ENCODE measurements at places on chromosomes 2 and 18. TPM values are rescaled to one million over a fixed set of nuclear protein-coding genes. Genes with fewer than 3 reads are reported as not detected.

SCN1A gene
- total RNA-seq: 18.6 TPM

DNA sequence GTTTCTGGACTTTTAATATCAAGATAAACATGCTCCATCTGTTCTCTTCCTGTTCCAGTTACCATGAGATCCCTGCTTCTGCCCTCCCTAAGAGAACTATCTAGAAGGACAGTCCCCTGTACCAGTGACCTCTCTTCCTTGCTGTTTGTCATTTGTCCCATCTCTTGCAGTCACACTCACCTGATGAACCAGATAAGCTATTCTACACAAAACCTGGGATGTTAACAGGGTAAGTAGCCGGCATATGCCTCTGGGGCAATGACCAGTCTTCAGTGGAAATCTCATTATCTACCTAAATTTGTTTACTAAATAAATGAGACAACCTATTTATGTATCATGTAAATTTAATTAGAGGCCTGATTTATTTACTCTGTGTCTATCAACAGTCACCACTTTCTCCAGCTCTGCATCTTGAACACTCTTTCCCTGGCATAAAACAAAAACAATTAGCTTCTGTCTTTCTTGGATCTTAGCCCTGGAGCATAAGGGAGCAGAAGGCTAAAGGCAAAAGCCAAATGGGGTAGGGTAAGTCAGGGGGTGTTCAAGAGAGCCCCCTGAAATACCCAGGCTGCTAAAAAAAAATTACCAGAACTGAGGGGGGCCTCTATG, 337.7 kb downstream of the ALK start:
- no peaks in the 10 kb centered on the region for H3K4me1 ChIP-seq
- H3K27me3 ChIP-seq: no peaks in the 10 kb centered on the region
- H3K36me3 ChIP-seq: no peaks in the 10 kb centered on the region
- DNase-seq: no peak

GRCh38 chr2:177289824-177290628, 25.5 kb upstream of the NFE2L2 start:
- no peak for DNase-seq
- H3K36me3 ChIP-seq: no peaks in the 10 kb centered on the region

DNA sequence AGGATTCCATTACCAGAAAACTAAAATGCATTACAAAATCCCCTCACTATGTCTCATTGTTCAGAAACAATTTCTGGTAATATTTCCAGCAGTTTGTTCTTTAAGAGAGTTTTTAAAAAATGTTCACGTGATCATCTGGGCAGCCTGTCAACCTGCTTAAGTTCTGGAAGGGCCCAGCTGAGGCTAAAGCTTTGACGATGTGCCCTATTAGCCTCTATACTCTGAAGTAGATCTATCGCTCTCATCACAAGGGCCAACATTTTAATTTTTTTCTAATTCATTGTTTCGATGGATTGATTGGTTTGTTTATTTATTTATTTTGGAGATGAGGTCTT, 205.8 kb downstream of the PRKCE start:
- H3K27me3 ChIP-seq: no peaks in the 10 kb centered on the region
- H3K4me1 ChIP-seq: peaks cover 3% of the 10 kb centered on the region
- DNase-seq: no peak
- no peak overlapping the region for H3K27ac ChIP-seq

DNA sequence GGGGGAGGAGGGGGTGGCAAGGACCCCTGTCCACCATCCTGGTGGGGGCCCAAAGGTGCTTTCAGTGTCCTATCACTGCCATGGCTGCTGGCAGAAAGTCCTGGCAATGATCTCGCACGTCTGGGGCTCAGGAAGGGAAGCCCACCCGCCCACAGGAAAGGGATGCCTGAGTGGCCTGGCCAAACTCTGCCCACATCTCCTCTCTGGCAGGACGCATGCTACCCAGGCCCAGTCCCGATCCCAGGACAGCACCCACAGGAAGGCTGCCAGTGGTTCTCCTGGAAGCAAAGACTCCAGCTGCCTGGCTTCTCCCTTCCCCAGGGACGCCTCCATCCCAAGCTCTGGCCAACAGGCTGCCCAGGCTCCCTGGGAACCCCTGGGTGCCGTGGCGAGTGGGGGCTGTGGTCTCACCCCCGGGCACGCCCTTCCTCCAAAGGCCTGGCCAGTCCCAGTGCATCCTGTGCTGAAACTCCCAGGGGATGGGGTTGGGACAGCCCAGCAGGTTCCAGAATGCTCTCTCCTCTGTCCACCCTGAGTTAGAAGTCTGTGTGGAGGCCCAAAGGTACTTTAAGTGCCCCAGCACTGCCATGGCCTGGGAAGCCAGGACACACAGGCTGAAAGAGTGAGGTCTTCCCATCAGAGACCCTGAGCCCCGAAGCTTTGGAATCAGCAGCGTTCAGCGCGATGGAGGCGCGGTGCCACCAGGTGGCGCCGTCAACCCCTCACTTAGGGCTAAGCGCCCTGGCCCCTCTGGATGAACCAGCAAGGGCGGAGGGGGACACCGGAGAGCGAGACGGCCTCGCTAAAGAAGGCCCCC, 29.8 kb upstream of the TAF1B start:
- H3K4me3 ChIP-seq: no peak overlapping the region
- H3K27ac ChIP-seq: no peak overlapping the region
- DNase-seq: peak; percentile 73
- no peaks in the 10 kb centered on the region for H3K4me1 ChIP-seq
- no peaks in the 10 kb centered on the region for H3K36me3 ChIP-seq
- no peaks in the 10 kb centered on the region for H3K27me3 ChIP-seq

- no peaks in the 10 kb centered on the region for H3K4me1 ChIP-seq
- no peaks in the 10 kb centered on the region for H3K27me3 ChIP-seq
- no peak overlapping the region for H3K4me3 ChIP-seq
- H3K27ac ChIP-seq: no peak overlapping the region
- no peak for DNase-seq
Measured at GRCh38 chr18:3184275-3184963, 35.3 kb downstream of the MYOM1 start.

DNA sequence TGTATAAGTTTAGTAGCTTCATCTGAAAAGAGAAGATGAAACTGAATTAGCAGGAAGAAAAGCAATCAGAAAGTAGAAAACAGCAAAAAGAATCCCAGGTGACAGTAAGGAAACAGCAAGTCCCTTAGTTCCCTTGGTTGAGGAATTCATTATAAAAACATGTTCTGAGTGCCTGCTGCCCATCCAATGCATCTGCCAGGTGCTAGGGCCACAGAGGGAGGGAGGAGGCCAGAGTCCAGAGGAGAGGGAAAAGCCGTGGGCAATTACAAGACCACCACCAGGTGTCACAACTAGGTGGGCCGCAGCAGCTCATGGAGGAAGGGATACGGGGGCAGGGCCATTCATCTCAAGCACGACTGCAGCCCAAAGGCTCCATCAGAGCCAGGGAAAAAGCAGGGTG, 55.9 kb upstream of the TFCP2L1 start:
- DNase-seq: no peak
- no peaks in the 10 kb centered on the region for H3K4me1 ChIP-seq
- no peak overlapping the region for H3K27ac ChIP-seq
- H3K27me3 ChIP-seq: no peaks in the 10 kb centered on the region
- H3K36me3 ChIP-seq: peaks cover 25% of the 10 kb centered on the region
- no peak overlapping the region for H3K4me3 ChIP-seq

All from lung (tissue), 17 donors.